ENCODE measurements at places on chromosomes 16 and 17.

- no peak for DNase-seq
Measured at GRCh38 chr17:81842725-81843504, 8.1 kb upstream of the PPP1R27 start.

GRCh38 chr17:73998653-73999645, 204.5 kb upstream of the RPL38 start:
- no peak for DNase-seq

DNA sequence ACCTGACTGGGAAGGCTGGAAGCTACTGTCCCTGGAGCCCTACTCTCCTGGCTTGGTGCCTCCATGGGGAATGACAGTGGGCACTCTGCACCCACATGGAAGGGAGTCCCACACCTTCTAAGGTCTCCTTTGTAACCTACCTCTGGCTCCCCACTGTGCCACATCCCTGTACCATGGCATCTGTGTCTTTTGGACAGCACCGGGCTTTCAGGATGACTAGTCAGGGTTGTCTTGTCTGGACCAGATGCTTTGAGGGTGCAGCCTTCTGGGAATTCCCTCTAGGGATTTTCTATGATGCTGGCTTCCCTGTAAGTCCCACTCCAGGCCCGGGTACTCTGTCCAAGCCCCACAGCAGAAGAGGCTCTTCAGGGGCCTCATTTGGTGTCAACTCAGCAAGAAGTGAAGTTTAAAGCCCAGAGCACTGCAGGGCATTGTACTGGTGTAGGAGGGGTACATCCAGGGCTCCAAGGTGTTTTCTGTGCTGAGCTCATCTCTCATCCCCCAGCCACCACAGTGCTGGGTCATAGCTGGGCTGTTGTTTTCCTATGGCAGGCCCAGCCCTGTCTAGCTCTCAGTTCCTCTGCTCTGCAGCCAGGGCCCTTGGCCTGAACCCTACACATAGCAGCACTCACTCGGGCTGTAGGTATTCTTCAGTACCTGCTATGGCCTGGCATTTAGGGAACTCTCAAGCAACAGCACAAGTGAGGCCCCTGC, 255.3 kb downstream of the CPPED1 start:
- no peak for DNase-seq

DNA sequence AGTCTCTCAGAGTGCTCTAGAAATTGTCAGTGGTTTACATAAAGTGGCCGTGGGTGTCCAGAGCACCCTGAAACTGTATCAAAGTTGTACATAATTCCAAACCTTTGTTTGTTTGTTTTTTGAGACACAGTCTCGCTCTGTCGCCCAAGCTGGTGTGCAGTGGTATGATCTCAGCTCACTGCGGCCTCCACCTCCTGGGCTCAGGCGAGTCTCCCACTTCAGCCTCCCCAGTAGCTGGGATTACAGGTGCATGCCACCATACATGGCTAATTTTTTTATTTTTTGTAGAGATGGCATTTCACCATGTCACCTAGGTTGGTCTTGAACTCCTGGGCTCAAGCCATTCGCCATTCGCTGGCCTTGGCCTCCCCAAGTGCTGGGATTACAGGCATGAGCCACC, 24.3 kb upstream of the ADGRG1 start:
- no peak for DNase-seq
